ENCODE measurements at places on chromosomes 16 and 17.

DNA sequence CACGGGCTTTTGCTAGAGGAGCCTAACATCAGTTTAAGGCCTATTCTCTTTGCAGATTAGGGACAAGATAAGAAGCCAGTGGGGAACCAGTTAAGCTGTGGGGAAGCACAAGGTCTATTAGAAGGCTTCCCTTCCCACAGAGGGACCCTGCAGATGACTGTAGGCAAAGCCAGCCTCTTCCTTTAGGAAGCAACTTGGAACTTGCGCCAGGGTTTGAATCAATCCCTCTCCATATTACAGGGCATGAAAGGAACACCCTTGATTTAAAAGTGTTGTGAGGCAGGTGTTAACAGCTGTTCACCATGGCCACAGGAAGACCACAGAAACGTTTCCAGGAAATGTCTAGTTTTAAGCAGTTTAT is 77.3 kb downstream of the RPTOR start:
- DNase-seq, result no peak

- peak; percentile 52 for DNase-seq
Measured at GRCh38 chr17:72556944-72557826, 436.4 kb downstream of the SOX9 start.

GRCh38 chr16:63361032-63361624 is 1324.9 kb upstream of the CDH8 start:
- no peak for DNase-seq

- no peak for DNase-seq
Measured at GRCh38 chr17:73360961-73361761, 49.4 kb upstream of the CDC42EP4 start.

DNA sequence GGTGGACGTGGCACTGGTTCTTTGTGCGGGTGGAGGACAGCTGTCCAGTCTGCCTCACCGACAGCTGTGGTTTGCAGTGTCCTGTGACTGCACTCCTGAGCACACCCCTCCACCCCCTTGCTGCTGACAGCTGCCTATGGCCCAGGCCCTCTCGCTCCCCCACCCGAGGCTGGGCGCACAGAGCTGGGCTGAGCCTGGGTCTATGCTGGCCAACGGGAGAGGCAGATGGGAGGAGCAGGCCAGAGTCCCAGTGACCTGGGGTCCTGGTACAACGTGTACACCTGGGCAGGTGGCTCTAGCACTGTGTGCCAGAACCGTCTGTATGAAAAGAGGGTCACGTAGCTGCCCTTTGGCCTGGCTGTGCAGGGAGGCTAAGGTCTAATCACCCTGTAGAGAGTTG is 30.5 kb downstream of the BAIAP2 start:
- DNase-seq, result no peak

Measured in CD4-positive, alpha-beta memory T cell (primary cell).